T-helper 17 cell (primary cell): ENCODE measurements at places on chromosomes 7 and 10.

- no peak for DNase-seq
These were observed 29.3 kb downstream of the PRSS2 start for GRCh38 chr7:142800088-142800487.

GRCh38 chr10:103080891-103081581, 112.0 kb downstream of the NT5C2 start:
- DNase-seq: no peak

DNA sequence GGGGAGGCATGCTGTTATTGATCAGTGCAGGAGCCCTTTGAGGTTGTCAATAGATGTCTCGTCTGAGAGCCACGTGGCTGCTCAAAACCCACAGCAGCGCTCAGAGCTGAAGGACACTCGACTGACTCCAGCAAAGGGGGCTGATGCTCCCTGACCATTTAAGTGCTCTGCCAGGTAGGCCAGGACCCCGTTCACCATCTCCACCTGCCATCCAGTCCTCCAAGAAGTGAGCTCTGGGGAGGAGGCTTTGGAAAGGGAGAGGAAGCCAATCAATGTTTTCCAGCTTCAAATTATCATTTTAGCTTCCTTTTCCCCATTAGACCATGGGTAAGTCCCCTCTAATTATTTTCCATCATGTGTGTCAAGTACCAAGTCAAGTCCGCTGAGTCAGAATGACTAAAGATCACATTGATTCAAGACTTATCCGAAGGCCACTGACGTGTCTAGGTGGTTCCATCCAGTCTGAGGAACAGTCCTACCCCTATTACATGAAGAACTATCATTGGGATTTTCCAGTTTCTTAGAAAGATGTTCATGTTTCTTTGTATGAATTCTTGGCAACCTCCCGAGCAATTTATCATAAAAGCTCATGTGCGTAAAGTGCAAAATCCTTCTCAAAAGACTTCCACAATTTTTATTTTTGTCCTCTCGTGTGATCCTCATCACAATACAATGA, 302.6 kb upstream of the LYZL1 start:
- DNase-seq: no peak

- DNase-seq: no peak
These were observed 84.9 kb downstream of the RPS24 start for GRCh38 chr10:78118591-78118990.

GRCh38 chr10:104622598-104623209, 18.4 kb upstream of the SORCS3 start:
- DNase-seq: no peak

DNA sequence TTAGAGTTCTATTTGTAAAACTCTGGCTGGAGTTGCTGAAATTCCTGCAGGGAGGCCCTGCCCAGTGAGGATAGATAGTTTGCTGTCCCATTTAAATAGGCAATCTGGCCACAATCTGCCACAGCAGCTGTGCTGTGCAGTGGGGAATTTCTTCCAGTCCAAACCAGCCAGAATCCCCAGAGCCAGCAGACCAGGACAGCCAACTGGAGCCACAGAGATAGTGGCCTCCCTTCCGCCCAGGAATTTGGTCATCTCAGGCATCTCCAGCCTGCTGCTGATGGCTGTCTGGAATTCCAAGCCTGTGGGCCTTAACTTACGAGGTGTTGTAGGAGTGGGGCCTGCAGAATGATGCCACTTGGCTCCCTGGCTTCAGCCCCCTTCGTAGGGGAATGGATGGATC, 643.4 kb downstream of the DNAJB9 start:
- DNase-seq: no peak

DNA sequence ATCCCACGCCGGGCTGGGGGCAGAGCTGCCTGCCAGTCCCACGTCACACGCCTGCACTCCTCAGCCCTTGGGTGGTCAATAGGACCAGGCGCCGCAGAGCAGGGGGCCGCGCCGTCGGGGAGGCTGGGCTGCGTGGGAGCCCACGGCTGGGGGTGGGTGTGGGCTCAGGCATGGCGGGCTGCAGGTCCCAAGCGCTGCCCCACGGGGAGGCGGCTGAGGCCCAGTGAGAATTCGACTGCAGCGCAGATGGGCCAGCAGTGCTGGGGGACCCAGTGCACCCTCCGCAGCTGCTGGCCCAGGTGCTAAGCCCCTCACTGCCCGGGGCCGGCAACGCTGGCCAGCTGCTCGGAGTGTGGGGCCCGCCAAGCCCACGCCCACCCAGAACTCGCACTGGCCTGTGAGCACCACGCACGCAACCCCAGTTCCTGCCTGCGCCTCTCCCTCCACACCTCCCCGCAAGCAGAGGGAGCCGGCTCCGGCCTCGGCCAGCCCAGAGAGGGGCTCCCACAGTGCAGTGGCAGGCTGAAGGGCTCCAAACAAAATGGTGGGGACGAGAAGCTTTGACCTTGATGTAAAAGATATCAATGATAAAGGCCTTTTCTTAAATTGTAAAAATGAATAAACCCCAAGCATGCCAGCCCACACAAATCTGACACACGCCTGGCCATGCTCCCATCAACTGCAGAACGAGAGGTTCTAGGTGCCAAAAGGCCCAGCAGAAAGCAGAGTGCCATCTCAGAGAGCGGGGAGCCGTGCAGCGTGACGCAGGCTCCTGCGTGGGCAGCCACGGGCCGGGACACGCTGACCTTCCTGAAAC, 255.5 kb downstream of the MAD1L1 start:
- no peak for DNase-seq

DNA sequence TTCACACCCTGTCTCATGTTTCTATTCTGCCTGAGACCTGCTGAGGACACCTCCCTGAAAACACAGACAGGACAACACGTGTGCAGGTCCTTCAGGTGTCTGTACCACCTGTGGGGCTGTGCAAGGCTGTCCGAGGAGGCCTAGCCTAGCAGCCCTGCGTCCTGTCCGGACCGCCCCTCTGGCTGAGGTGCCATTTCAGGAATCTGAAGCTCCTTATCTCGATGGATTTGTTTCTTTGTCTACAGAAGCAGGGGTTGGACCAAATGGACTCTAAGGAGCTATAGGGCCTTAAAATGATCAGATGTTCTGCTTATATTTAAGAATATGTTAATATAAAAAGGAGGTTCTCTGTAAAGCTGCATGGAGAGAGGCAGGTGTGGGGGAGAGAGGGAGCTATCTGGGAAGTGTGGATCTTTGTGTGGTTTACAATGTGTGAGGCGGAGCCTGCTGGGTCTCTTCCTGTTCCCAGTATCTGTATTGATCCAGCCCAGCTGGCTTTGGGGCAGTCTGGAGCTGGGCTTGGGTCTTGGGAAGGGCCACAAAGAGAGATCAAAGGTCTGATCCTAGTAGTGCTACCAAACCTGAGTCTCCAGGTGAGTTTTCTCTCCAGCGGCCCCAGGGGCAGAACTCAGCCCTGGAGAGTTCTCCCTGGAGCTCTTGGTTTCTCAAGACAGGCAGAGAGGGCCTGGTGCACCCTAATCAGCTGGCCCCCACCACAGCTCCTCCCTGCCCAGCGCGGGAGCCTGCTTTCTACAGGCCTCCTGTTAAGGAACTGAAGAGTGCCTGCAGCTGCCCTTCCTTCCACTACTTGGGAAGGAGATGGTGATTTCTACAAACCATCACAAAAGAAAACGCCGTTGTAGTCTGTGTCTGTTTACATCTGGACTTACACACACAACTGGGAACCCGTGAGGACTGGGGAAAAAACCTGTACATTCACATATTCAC, 3.4 kb upstream of the MNX1 start:
- DNase-seq: no peak

GRCh38 chr7:18724318-18724717, 228.8 kb downstream of the HDAC9 start:
- no peak for DNase-seq

DNA sequence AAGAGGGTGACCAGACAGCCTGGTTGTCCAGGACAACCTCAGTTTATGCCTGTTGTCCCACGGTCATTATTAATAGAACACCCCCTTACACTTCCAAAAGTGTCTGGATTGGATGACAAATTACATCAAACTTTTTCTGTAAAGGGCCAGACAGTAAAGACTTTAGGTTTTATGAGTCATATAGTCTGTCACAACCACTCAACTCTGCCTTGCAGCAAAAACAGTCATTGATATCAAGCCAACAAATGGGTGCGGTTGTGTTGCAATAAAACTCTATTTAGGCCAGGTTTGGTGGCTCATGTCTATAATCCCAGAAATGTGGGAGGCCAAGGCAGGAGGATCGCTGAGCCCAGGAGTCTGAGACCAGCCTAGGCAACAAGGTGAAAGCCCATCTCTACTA, 66.7 kb upstream of the ATP6V0A4 start:
- DNase-seq: no peak

DNA sequence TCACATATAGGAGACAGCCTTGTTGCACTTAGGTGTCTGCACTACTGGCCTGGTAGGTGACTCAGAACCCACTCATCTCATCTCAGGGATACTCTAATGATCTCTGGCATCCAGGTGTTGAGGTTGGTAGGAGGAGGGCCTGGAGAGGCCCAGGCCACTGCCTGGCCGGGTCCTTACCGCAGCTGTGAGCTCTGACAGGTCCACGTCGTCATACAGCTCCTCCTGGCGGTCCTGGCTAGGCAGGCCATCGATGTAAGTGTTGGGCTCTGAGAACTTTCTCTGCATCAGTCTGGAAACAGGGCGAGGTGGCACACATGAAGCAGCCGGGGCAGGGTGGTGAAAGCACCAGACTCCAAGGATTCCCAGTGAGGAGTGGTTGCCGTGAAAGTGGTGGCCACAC, 62.1 kb downstream of the VWA2 start:
- DNase-seq: no peak

GRCh38 chr7:2523461-2523936, 3.9 kb downstream of the LFNG start:
- no peak for DNase-seq

- DNase-seq: no peak
These were observed 290.5 kb upstream of the LRGUK start for GRCh38 chr7:133836666-133837065.

- no peak for DNase-seq
These were observed 27.9 kb upstream of the CRTAC1 start for GRCh38 chr10:98058295-98058694.

GRCh38 chr10:124560377-124561105, 98.9 kb downstream of the LHPP start:
- no peak for DNase-seq

DNA sequence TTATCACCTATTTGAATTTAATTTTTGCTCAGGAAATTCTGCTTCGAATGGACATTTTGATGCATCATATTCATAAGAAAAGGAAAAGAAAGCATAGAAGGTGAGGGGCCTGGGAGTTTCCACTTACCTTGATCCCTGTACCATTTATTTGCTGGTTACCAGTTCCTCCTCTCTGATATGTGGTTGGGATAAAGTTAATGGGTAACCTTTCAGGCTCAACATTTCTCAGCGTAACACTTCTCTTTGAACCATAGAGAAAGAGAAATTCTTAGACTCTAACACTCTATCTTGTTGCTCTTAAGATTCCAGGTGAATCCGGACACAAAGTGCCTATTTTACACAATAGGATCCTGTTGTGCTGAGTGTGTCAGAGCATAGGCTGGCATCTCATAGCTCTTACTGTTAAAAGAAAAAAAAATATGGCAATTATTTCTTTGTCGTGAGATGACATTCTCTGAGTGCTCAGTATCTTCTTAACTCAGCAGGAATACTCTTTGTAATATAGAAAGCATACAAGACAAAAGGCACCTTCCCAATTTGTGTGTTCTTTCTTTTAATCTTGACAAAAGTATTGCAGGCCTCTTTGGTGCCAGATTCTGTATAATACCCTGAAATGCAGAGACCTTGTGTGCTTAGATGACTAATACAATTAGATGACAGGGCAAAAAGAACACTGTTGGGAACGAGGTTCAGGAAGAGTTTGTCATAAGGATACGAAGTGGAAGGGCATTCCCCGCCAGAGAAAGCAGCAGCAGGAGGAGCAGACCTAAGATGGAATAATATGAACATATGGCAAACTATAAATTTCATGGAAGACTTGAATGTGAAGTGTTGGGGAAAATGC, 689.6 kb downstream of the NRG3 start:
- no peak for DNase-seq

GRCh38 chr10:120098232-120098930, 205.9 kb downstream of the SEC23IP start:
- DNase-seq: no peak

DNA sequence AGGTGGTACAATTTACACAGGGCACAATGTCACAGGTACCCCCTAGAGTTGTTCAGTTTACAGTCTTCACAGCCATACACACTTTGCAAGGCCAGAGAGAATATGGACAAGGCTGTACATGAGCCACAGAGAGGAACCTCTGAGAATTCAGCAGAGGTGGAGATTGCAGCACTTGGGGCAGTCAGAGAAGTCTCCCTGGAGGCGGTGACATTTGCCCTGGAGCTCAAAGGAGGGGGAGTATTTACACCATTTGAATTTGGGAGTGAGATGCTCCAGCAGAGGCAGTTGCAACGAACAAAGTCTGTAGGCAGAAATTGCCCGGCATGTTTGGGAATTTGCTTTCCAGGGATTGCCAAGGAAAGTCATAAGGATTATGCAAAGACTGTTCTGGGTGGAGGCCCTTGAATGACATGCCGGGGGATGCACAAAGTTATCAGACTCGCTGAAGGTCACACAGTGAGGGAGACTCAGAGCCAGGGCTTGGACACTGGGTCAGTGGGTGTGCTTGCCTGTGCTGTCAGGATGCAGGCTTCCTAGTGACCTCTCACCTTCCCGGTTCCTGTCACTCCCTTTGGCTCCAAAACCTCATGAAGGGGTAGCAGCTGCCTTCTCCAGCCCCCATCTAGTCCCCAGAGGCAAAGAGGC, 160.7 kb upstream of the PCBD1 start:
- DNase-seq: no peak

DNA sequence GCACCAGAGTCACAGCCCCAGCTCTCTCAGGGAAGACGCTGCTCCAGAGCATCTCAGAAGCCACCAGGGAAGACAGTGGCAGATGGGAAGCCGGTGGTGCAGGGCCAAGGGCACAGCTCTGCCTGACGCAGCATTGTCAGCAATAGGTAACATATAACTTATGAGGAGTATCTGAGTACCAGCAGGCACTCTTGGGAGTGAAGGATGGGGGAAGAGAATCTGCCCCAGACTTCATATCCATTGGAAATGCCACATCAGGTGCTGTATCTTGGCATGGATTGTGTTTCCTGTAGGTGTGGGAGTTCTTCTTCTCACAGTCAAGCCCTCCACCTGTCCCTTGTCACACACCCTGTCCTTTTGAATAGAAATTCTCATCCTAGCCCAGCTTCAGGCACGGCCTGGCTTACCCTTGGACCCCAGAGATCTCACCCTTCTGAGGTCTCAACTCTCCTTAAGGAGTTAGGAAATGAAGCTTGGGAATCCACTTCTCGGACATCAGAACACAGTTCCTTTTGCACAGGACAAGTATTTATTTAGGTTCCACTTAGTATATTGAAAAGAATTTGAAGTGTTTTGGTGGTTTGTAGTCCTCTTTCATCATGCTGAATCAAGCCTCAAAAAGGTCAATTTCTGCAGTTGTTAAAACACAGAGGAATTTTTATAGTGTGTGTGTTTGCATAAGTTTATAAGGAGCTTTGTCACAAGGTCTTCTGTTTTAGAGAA, 9.9 kb downstream of the EPDR1 start:
- DNase-seq: no peak

- no peak for DNase-seq
These were observed 565.0 kb downstream of the REEP3 start for GRCh38 chr10:64086083-64086767.

- no peak for DNase-seq
These were observed 83.7 kb upstream of the KDM7A start for GRCh38 chr7:140260352-140261104.

- DNase-seq: no peak
These were observed 48.8 kb downstream of the ARHGAP22 start for GRCh38 chr10:48556065-48556464.

GRCh38 chr7:112056409-112056808, 149.8 kb downstream of the DOCK4 start:
- DNase-seq: no peak
